ENCODE measurements at places on chromosomes 6 and 20.

DNA sequence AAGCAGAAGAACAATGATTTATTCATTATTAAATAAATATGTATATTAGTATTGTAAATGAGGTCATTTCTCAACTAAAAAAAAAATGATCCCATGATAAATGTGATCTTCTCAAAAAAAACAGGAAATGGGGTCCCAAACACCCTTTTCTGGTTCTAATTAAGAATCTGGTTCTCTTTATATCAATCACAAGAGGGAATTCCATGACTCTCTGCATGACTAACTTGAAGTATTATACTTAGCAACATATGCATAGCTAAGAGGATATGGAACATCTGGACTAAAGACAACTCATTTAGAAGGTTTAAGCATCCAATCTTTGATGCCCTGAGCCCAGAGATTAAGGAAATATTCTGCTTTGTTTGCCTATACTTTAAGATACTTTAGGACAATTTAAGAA is 89.7 kb upstream of the EMILIN3 start:
- DNase-seq: no peak

DNA sequence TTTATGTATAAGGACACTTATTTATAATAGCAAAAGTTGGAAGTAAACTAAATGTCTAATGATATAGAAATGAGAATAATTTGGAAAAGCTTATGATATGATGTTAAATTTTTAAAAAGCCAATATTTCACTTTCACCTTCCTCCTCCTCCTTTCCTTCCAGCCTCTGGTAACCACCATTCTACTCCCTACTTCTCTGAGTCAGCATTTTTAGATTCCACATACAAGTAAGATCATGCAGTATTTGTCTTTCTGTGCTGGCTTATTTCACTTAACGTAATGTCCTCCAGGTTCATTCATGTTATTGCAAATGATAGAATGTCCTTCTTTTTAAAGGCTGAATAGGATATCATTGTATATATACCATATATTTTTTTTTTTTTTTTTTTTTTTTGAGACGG is 180.2 kb downstream of the RNF144B start:
- DNase-seq: no peak

DNA sequence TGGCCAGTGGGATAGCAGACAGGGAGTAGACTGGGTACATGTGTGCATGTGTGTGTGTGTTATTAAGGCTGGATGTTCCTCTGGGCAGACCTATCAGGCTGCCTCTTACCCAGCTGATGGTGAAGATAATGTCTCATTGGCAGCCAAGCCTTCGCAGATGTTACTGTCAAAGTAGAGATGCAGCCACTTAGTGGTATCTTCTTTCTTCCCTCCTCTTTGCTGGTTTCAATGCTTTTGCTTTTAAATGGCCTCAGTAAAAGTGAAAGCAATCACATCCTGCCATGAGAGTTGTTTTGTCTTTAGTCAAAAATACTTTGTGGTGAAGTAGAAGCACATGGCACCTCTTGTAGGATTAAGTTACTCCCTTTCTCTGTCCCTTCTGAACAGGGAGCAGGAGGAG is 57.5 kb downstream of the SNRNP48 start:
- DNase-seq: no peak

GRCh38 chr20:44738813-44739477 is 6.7 kb upstream of the KCNK15 start:
- peak; percentile 11 for DNase-seq

GRCh38 chr20:24483435-24484080 is 14.1 kb downstream of the SYNDIG1 start:
- DNase-seq: no peak

DNA sequence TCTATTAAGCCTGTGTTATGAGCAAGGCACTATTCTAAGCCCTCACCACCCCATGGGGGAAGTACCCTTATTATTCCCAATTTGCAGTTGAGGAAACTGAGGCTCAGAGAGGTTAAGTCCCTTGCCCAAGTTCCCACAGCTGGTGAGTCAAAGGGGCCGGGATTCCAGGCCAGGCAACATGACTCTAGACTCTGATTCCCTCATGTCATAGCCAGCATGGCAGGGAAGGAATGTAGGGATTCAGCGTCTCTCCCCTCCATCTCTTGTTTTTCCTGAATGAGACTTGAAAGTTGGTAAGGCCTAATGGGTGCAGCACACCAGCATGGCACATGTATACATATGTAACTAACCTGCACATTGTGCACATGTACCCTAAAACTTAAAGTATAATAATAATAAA is 6.7 kb downstream of the C6orf132 start:
- DNase-seq: no peak

DNA sequence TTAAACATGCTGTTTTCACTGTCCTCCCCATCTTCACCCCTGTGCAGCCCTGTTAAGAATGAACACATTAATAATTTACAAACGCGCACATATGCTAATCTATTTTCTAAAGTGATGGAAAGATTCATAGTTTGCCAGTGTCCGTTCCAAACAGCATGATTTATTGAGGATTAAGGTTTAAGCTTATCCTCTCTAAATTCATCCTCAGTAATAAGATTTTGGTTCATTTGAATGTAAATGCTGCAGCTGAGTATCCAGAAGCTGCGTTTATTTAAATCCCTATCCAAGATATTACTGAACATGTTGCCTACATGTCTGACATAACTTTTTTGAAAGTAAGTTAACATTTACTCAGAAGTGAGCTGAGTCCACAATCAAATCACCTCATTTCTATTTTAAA is 42.8 kb upstream of the FAM135A start:
- DNase-seq: no peak

- DNase-seq: no peak
Observed at GRCh38 chr6:135390458-135390857, 107.1 kb downstream of the AHI1 start.

GRCh38 chr6:5084781-5085647 is at the start of gene PPP1R3G:
Gene PPP1R3G, plus strand, starts transcription at chr6:5085341. Its CDS starts 145 bp downstream, at chr6:5085486.
- peak; percentile 18 for DNase-seq

DNA sequence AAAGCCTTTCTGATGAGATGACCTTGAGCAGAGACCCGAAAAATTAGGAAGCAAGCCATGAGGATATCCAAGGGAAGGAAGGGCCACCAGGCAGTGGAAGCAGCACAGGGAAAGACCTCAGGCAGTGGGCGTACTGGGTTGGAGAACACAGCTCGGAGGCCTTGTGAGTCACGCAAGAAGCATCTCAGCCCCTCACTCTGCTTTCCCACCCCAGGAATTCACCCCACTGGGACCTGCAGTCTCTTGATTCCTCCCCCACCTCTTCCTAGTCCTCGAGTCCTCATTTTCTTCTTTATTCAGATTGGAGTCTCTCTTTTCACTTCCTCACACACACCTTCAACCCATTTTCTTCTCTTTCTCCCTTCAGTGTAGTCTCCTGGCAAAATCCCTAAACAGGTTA is 27.0 kb downstream of the RPRD1B start:
- no peak for DNase-seq

DNA sequence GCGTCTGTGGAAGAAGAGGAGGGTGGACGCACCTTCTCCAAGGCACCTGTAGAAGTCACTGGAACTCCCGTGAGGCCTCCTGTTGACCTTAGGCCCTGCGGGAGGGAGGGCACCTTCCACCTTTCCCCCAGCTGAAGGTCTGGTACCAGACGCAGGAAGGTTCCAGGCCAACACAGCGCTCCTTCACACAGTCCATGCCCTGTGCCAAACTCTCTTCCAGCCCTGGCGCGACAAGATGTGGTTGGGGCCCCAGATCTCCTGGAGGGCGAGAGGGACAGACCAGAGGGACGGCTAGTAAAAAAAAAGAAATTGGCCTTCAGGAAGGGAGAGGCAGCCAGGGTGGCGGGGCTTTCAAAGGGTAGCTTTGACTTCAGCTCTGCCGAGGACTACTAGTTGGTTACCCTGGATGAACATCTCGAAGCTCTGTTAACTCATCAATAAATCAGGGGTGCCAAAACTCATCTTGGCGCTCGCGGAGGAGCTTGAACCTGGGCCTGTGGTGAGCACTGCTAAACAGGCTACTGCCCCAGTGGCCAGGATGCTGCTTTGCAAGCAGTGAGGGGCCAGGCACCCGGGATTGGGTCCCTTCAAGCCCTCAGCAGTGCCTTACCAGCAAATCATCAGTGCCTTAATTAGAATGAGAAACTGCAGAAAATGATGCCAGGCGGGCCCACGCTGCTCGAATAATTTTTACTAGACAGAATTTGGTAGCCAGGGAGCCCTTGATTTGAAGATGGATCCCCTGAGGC is 14.9 kb downstream of the AARS2 start:
- DNase-seq: no peak

- no peak for DNase-seq
Observed at GRCh38 chr6:159404296-159404695, 235.1 kb downstream of the FNDC1 start.

GRCh38 chr20:10190456-10190855 is 28.2 kb upstream of the SNAP25 start:
- DNase-seq: no peak

DNA sequence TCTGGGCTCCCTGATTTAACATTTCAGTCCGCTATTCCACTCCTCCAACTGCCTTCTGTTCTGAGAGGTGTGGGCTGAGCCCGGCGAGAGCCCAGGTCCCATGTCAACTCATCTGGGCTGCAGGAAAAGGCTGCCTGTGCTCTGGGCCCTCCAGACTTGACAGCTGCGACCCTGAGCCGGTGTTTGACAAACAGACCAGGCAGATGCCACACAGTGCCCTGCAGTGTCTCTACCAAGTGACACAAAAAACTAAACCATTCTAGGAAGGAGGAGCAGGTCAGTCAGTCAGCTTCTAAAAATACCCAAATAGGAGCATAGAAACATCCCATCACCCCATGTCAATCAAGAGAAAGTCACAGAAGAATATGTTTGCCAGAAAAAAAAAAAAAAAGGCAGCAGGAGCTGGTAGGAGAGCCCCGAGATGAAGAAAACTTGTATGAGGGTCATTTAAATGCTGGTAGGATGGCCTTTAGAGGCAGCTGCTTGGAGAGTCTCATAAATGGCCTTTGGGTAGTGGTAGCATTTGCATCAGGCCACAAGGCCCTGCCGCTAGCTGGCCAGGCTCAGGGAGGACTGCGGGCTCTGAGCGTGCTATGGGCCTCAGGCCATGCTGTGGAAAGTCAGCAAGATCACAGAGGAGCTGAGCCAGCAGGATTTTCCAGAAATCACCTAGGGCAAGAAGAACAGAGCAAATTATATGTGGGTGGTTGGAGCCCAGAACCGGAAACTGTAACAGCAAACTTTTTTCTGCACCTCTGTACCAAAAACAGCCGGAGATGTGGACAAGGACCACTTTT is 36.6 kb upstream of the GFOD1 start:
- no peak for DNase-seq

DNA sequence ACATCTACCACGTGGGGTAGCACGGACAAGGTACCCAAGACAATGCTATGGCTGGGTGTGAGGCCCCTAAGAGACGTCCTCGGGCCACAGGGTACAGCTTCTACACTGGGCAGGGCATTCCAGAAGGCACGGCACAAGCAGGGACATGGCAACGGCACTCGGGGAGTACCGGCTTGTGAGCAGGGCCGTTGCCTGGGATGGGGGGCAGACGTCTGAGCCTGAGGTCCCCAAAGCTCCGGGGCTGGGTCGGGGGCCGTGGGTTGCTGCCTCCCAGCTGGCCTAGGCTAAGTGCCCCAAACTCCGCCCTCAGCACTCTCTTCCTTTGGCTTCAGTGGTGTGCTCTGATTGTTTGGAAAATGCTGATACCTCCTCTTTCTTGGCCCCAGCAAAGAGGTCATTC is 110.6 kb downstream of the SULF2 start:
- DNase-seq: no peak

GRCh38 chr6:43778976-43779851 is 9.2 kb downstream of the VEGFA start:
- DNase-seq: no peak

GRCh38 chr20:15794409-15794808 is 778.8 kb downstream of the KIF16B start:
- DNase-seq: no peak

DNA sequence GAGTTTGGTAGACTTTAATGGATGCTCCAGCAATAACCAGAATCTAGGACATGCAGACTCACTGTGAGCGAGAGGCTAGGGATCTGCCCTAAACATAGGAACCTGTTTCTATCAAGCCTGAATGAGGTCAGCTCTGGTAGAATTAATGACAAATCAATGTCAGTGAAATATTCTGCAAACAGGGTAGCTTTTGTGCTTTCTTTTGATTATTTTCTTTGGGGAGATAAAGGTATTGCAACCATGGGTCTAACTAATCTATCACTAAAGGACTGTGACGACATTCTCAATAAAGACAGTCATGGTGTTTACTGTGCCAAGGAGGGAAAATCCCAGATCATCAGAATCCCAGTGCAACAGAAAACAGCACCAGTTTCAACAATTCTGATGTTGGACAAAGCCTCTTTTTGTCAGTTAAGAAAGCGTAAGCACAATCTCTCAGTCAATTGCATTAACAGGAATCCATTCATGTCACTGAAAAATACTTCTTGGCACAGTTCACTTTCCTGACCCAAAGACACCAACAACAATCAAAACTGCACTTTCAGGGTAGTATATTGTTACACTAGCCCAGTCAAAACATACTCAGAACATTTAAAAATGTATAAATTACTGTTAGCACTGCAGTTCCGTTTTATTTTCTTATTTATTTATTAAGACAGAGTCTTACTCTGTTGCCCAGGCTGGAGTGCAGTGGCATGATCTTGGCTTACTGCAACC is 36.8 kb upstream of the SMIM29 start:
- DNase-seq: no peak

DNA sequence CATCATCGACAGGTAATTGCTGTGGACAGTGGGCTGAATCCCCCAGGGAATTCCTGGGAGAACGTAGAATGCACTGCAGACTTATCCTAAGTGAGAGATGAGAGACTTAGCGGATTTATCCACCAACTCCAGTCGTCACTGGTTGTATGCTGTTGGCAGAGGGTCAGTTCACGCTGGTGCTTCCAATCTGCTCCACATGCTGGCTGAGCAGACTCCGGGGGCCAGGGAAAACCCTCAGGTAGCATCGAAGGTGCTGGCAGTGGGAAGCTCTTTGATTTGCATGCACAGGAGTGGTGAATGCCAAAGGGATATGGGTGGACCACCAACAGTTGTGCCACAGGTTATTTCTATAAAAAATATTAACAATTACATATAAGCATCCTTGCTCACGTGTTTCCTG is 20.2 kb downstream of the TTLL9 start:
- DNase-seq: no peak

- DNase-seq: peak; percentile 69
Observed at GRCh38 chr6:37946057-37946456, 126.5 kb downstream of the ZFAND3 start.

- no peak for DNase-seq
Observed at GRCh38 chr6:35203152-35203670, 10.5 kb upstream of the SCUBE3 start.
